ENCODE measurements at places on chromosomes 7 and 10.

DNA sequence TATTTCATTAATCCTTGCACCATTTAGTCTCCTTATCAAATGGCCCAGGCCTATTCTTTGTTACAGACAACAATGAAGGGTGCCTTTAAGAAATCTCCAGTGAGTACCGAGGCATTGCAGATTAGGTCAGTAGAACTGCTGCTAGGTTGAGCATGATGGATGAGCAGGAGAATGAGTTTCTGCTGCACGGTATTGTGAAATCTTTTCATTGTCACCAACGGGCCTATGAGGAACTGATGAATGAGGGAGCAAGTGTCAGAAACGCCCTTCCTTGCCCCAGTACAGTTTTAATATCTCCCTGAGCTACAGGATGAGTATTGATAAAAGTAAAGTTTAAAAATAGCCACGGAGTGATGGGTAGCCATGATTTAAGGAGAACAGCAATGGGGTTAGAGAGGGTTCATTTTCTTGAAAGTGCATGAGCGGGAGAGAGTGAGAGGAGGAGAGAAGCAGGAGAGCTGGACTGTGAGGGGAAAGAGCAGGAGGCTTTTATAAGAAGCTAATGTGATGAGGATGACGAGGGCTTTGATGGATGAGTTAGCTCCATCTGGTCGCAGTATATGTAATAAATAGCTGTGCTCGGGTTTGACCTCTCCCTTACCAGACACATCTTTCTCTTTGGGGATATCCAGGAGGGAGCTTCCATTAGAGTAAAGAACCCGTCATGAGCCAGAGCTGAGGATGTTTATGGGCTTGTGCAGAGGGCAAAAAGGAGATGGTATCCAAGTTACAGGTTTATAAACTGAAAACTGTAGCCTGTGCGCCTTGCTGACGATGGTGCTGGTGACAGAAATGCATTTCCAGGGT, 526.1 kb downstream of the LRMDA start:
- DNase-seq = no peak

GRCh38 chr7:132456418-132456817, 119.9 kb downstream of the PLXNA4 start:
- no peak for DNase-seq

- DNase-seq = no peak
Observed at GRCh38 chr7:28423918-28424514, 11.7 kb downstream of the CREB5 start.

- DNase-seq = no peak
Observed at GRCh38 chr10:1200866-1201807, 145.0 kb downstream of the WDR37 start.

- no peak for DNase-seq
Observed at GRCh38 chr7:140512317-140513000, 33.2 kb upstream of the MKRN1 start.

GRCh38 chr7:134454277-134454676, 4.6 kb downstream of the AKR1B1 start:
- DNase-seq = no peak

DNA sequence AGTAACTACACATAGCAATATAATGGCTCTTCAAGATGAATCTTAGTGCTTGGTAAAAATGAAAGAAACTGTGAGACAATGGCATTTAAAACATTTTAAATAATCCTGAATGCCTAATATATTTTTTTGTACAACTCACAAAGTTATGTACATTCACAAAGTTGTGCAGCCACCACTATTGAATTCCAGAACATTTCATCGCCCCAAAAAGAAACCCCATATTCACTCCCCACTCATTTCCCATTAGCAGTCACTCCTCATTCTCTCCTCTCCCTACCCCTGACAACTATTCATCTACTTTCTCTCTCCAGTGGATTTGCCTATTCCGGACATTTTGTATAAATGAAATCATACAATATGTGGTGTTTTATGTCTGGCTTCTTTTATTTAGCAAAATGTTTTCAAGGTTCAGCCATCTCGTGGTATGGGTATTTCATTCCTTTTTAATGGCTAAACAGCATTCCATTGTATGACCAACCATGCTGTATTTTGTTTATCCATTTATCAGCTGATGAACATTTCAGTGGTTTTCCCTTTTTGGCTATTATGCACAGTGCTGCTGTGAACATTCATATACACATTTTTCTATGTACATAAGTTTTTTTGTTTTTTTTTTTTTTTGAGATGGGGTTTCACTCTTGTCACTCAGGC, 34.7 kb downstream of the ENTPD7 start:
- peak; percentile 94 for DNase-seq

DNA sequence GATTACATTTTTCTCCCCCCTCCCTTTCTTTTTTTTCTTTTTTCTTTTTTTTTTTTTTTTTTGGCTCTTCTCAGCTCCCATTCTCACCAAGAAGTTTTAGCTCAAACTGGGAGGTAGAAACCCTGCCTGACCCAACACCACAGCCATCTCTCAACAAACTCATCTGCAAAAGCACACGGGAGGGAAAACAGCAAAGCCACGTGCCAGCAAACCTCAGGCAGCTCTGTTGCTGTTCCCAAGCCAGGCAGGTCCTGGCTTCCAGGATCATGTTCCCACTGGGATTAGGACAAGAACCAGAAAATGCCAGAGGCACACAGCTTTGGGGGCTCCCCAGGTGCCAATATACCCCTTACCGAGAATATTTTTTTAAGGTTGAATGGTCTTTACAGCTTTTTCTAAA, 56.7 kb downstream of the ITIH5 start:
- peak; percentile 40 for DNase-seq

GRCh38 chr10:32409741-32410140, 36.2 kb upstream of the CCDC7 start:
- no peak for DNase-seq

DNA sequence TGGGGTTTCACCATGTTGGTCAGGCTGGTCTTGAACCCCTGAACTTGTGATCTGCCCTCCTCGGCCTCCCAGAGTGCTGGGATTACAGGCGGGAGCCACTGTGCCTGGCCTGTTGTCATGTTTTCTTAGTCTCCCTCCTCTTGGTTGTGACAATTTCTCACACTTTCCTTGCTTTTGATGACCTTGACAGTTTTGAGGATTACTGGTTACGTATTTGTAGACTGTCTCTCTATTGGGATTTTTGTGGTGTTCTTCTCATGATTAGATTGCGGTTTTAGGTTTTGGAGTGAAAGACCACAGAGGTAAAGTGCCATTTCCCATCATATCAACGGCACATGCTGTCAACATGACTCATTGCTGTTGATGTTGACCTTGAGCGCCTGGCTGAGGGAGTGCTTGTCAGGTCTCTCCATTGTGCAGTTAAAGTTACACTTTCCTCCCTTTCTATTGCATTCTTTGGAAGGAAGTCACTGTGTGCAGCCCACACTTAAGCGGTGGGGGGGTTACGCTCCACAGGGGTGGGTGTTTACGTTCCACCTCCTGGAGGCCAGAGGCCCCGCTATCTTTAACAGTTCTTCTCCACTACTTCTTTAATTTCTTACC, 10.8 kb downstream of the NEURL1 start:
- DNase-seq = peak; percentile 93

- DNase-seq = no peak
Observed at GRCh38 chr10:48531486-48531885, 73.4 kb downstream of the ARHGAP22 start.

- no peak for DNase-seq
Observed at GRCh38 chr7:90846192-90846591, 250.1 kb downstream of the CDK14 start.

DNA sequence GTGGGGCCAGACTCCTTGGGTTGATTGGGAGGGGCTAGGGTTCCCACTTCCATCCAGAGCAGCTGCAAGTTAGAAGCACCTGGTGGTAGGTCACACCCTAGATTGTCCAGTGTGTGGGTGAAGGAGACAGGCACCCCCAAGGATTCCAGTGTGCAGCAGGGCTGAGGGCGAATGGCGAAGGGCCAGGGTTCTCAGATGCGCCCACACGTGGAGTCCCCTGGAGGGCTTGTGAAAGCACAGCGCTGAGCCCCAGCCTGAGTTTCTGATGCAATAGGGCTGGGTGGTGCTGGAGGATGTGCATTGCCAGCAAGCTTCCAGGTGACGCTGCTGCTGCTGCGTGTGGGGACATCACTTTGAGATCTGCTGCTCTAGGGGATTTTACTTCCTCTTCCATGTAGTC, 25.4 kb downstream of the TBATA start:
- DNase-seq = no peak

DNA sequence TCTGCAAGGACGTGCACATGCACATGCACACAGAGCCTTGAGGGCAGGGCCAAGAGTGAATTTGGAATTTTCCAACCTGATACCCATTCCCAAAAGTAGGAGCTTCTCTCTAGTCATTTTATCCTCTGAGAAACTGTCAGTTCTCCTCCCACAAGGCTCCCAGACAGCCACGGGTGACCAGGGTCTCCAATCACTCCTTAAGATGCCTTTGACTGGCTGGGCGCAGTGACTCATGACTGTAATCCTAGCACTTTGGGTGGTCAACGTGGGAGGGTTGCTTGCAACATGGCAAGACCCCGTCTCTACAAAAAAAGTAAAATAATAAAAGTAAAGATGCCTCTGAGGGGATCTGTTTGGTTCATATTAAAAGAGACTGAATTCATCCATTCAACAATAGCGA, 13.2 kb downstream of the SCD start:
- no peak for DNase-seq

GRCh38 chr10:118781541-118781940, 26.8 kb upstream of the CACUL1 start:
- no peak for DNase-seq

GRCh38 chr10:69896606-69897231, 95.0 kb downstream of the COL13A1 start:
- no peak for DNase-seq

- no peak for DNase-seq
Observed at GRCh38 chr7:158067219-158067930, 520.2 kb downstream of the PTPRN2 start.

GRCh38 chr7:151926336-151926712, 29.9 kb upstream of the GALNTL5 start:
- DNase-seq = no peak

- DNase-seq = peak; percentile 74
Observed at GRCh38 chr10:68099736-68100135, 9.6 kb upstream of the MYPN start.

GRCh38 chr7:140300243-140301136, 97.8 kb downstream of the SLC37A3 start:
- no peak for DNase-seq

- no peak for DNase-seq
Observed at GRCh38 chr7:140223515-140224221, 46.9 kb upstream of the KDM7A start.

DNA sequence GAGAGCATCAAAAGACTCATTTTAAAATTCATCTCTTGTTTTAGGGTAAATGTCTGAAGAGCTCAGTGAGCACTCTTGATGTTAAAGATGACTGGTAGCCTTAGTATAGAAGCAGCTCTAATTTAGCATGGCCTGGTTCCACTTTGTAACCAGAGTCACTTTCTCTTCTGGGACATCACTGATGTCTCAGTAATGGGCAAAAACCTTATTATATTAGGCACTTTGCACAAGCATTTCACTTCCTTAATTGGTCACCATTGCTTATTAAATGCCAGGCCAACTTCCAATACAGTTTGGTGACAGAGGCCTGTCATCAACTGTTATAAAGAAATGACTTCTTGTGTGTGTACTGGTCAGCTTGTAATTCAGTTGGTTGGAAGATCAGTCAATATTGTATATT, 53.0 kb downstream of the STEAP1B start:
- DNase-seq = no peak

- no peak for DNase-seq
Observed at GRCh38 chr10:28800144-28800543, 122.8 kb downstream of the BAMBI start.

Measured in fibroblast of skin of back (primary cell).